Activated CD4-positive, CD25-positive, alpha-beta regulatory T cell treated with anti-CD3 and anti-CD28 coated beads, Interleukin-2, amount 50 U/mL, for 16 hours (primary cell): ENCODE measurements at places on chromosomes 5 and 9.

GRCh38 chr5:139523635-139524445 lies 37.3 kb upstream of the UBE2D2 start:
- no peak for DNase-seq

- DNase-seq, result no peak
Observed at GRCh38 chr9:131097948-131098278, 1.6 kb downstream of the AIF1L start.

DNA sequence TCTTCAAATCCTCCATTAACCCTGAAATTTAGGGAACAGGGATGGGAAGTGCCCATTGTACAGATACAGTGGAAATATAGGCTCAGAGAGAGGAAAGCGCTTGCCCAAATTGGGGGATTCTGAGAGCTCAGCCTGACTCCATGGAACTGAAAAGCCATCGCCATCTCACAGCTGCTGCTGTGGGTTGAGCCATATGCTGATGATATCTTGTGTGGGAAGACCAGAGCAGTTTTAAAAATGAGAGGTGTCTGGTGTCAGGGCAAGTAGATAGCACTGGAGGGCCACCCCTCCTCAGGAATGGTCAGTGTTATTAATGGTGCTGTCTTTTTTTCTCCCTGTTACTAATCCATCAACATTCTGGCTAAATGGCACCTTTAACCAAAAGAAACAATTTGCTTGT lies 50.9 kb upstream of the C5orf58 start:
- no peak for DNase-seq

GRCh38 chr5:168886157-168886556 lies 307.0 kb upstream of the PANK3 start:
- DNase-seq, result no peak

DNA sequence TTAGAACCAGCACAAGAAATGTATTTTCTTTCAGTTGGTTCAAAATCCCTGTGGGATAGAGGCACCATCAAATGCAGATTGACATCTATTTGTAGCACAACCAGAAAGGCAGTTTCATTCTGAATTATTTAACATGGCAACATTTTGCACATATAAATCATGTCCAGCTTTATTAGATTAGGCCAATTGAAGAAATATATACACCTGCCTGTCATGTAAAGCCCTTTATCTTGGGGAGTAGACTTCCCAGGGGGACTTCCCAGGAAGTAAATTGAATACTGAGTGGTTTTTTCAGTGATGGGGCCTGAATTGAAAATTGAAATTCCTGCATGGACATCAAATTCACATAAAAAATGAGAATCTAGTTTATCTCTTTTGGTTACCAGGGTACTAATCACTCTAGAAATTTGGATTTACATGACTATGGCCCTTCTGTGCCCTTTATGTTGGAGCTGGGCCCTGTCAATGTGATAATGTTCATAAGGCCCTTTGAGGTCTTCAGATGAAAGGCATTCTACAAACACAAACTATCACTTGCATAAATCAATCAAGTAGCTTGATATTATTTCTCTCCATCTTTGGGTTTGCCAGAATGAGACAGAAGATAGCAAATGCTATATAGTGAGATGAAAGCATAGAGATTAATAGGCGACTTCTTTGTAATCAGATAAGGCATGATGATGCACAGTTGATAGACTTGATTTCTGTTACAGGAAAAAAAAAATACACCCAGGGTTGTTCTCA lies 26.2 kb upstream of the ZNF608 start:
- no peak for DNase-seq

GRCh38 chr9:119366909-119367682 lies 2.1 kb downstream of the BRINP1 start:
- no peak for DNase-seq
